ENCODE measurements at places on chromosomes 5 and 9.
A peak's percentile ranks its signal among the peaks of the same experiment; 100 is the strongest.

GRCh38 chr5:113939988-113940387 is 421.9 kb upstream of the KCNN2 start:
- no peak for DNase-seq

DNA sequence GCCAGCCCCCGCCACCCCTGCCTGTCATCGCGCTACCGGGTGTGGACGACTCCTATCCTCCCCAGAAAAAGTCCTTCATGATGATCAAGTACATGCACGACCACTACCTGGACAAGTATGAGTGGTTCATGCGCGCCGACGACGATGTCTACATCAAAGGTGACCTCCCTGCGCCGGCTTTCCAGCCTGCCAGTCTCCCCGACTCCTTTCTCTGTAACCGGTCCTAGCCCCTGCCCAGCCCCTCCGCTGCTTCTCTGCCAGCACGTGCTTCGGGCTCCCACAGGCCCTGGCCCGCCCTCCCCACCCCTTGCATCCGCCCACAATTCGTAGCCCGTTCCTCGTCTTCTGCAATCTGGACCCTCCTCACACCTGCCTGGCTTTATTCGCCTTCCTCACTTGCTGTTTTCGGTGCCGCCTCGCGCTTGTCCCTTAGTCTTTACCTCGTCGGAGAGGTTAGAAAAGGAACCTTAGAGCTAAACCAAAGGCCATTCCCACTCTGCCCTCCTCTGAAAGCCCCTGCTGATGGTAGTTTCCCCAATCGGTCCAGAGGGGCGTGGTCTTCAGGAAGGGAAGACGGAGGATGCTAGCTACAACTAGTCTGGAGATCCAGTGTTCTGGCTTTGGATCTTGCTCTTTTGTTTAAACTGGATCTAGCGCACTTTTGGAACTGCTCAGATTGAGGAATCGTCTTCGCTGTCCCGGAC is 1.4 kb downstream of the CHSY3 start:
- DNase-seq = peak; percentile 28

DNA sequence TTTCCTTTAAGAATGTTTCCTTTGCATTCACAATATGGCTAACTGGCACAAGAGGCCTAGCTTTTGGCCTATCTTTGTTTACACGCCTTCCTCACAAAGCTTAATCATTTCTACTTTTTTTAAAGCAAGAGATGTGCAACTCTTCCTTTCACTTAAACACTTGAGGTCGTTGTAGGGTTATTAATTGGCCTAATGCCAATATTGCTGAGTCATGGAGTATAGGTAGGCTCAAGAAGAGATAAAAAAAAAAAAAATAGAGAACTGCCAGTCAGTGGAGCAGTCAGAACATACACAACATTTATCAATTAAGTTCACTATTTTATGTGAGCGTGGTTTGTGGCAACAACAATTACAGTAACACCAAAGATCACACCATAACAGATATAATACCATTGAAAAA is 5.9 kb downstream of the FKBP15 start:
- no peak for DNase-seq

GRCh38 chr5:3218916-3219650 is 376.5 kb upstream of the IRX1 start:
- DNase-seq = no peak

GRCh38 chr5:77629509-77630113 is 8.9 kb downstream of the OTP start:
- DNase-seq = no peak

- DNase-seq = no peak
These were observed 99.9 kb downstream of the ENC1 start for GRCh38 chr5:74540622-74541021.
